Anterior cingulate cortex (tissue), 58 donors: ENCODE measurements at places on chromosomes 6 and 20.

- no peak for DNase-seq
Observed at GRCh38 chr20:10067321-10067720, 32.5 kb downstream of the ANKEF1 start.

DNA sequence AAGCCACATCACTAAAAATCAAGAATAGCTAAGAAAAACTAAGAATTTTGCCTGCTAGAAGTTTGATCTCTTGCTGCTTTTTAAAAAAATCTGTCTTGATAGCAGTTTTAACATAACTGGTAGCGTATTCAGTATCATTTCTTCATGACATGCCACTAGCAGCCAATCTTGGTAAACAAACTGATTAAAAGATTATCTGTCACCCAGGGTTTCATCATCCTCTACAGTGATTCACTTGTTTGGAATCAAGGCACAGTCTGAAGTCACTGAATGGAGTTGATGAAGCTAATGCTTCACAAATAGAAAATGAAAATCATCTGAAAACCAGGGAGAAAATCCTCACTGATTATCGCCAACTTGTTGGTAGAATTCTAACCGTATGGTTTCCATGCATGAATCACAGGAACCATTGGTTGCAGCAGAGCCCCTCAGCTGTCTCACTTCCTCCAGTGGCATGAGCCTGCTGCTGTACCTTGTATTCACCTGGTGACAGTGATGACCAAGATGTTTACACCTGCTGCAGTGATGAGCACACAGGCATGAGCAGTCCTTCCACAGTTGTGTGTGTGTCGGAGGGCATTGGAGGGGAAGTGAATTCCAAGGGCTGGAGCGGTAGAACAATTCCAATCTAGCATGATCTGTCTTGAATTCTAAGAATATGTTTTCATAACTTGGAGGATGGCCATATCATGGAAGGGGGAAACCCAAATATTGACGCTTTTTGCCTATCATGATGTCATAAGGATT lies 275.0 kb downstream of the KHDC1L start:
- DNase-seq = no peak

DNA sequence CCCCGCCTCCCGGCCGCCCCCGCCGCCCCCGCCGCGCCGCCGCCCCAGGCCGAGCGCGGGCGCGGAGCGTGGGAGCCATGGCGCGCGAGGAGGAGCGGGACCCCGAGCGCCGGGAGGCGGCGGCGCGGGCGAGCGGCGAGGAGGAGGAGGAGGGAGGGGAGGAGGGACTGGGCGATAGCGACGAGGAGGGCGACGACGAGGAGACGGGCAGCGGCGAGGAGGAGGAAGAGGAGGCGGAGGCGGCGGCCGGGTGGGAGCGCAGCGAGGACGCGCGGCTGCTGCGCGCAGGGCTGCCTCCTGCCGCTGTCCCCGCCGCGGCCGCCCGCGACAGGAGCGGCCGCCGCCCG lies at the start of gene SLC24A3:
TSS of gene SLC24A3 (plus strand) at position 174 of the 347 bp plus-strand sequence.
- DNase-seq = no peak

- DNase-seq = no peak
Observed at GRCh38 chr6:93592417-93592816, 173.1 kb upstream of the EPHA7 start.

- no peak for DNase-seq
Observed at GRCh38 chr20:9506280-9506821, 8.0 kb upstream of the LAMP5 start.

- DNase-seq = no peak
Observed at GRCh38 chr6:5994234-5994998, 12.3 kb downstream of the NRN1 start.

DNA sequence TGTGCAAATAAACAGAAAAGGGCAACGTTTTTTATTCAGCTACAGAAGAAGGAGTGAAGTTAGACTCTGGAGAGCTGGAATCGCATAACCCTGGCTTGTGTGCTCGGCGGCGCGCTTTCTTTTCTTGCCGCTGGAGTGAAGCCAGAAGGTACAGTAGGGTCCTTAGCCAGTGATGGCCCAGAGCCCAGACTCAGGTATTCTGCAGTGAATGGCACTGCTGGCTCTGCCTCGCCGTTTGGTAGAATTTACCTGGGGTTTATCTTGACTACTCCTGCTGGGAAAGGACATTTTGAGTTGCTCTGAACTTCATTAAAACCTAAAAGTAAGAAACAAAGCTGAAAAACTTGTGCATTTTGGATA lies 56.9 kb upstream of the TIAM2 start:
- no peak for DNase-seq

DNA sequence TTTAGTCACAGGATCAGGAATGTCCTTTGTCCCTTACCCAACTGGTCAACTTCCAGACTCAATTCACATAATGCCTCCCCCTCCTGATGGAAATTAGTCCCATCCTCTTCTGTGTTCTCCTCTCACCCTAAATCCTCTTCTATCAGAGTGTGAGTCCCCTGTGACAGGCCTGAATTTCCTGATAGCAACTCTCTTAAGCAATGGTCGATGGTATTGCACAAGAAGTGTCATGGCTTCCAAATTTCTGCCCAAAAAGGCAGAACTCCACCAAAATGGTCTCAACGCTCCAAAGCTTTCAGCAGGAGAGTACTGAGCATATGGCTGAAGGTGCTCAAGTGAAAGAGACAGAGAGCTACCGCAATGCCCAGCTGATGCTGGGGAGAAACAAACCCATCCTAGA lies 2.4 kb downstream of the PREP start:
- DNase-seq = no peak

- DNase-seq = no peak
Observed at GRCh38 chr20:40678286-40678875, 10.7 kb downstream of the MAFB start.

GRCh38 chr6:107080036-107080435 lies 35.3 kb downstream of the BEND3 start:
- DNase-seq = no peak

- no peak for DNase-seq
Observed at GRCh38 chr6:72084992-72085569, 198.7 kb downstream of the RIMS1 start.

DNA sequence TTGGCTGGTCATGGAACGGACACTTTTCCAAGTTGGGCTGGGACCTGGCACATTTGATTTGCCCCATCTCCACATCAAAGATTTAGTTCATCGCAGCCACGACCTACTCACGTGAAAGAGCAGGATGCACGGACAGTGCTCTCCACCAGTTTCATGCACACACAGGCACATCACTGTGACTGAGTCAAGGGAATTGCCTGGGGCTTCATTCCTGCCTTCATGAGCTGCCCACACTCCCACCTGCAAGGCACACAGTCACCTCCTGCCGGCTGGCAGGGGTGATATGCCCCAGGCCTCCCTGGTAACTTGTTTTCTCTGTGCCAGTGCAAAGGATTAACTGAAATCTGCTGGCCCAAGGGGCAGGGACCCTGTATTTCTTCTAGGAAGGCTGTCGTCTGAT lies 23.3 kb upstream of the CST1 start:
- DNase-seq = no peak

DNA sequence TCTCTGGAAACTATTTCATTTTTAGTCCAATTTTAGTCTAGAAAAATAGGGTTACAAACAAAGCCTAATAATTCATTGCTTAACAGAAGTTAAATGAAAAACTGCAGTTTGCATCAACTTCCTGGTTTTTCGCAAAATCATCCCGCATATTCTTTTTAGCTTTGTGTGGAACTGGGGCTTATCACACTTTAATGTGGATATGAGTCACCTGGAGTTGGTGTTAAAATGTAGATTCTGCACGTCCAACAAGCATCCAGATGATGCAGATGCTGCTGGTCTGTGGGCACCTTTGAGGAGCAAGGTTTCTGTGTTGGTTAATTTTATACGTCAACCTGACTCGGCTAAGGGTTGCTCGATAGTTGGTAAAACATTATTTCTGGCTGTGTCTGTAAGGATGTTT lies 126.1 kb downstream of the PLCB4 start:
- DNase-seq = no peak
